ENCODE measurements at places on chromosomes 16 and 17.
A peak's percentile ranks its signal among the peaks of the same experiment; 100 is the strongest.

DNA sequence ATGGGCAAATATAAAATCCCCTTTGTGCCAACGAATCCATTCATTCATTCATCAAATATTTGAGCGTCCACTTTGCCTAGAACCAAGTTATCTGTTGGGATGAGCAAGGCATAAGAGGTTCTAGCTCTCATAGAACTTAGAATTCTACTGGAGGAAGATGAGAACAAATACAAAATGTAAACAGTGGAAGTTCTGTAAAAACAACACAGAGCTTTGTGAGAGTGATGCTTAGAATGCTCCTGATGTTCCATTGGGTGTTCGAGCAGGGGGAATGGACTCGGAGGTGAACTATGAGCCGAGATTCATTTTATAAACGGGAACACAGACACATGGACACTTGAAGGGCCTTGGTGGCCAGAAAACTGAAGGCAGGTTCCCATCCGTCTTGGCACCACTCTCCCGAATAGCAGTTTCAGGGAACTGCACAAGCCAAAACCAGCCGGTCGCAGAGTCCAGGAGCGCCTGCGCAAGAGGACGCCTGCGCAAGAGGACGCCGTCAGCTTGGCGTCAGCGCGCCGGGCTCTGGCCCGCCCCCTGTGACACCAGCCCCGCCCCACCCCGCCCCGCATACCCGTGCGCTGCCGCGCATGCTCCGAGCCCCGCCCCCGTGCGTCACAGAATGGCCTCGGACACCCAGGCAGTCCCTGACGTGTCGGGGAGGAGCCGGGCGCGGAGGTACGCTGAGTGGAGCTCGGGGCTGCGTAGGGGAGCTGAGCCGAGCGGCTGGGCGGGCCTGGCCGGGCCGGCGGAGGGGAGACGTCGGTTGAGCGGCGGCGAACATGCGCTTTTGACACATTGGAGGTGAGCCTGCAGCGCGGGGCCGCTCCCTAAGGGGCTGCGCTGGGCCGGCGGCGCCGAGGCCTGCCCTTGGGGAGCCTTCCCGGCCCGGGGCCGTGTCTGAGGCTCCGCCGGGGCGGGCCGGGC lies at the start of gene NDEL1:
TSS of gene NDEL1 (plus strand) at position 640 of the 924 bp plus-strand sequence. CDS start 8,388 bp downstream, outside the sequence.
- DNase-seq: peak; percentile 97

DNA sequence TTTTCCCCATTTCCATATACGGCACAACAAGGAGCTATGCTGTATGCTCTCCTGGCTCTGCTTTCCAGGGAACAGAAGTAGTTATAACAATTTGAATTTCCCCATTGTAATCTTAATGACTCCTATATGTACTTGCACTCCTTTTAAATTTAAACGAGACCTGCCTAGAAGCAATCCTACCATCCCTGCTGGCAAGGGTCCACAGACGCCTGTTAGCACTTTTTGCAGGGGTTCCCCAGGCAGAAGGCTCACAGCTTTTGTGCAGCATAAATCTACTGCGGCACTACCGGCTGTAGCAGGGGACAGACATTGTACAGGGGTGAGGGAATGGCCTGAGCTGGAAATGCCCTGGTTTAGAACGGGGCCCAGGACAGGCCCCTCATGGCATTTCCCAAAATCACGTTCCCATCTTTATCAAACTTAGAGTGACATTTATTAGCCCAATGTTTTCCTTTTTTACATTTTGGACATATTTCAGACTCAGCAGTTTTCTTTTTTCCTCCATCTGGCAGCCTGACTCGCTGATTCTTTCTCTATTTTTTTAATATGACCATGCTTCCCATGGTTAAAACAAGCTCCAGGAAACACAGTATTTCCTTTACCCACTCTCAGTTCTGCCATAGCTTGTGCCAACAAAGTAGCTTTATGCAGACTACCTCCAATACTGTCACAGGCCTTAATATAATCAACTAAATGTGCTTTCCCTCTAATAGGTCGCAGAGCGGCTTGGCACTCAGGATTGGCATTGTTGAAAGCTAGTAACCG lies 35.4 kb upstream of the USP22 start:
- no peak for DNase-seq

GRCh38 chr16:67445913-67446907 lies 15.3 kb downstream of the HSD11B2 start:
- no peak for DNase-seq

DNA sequence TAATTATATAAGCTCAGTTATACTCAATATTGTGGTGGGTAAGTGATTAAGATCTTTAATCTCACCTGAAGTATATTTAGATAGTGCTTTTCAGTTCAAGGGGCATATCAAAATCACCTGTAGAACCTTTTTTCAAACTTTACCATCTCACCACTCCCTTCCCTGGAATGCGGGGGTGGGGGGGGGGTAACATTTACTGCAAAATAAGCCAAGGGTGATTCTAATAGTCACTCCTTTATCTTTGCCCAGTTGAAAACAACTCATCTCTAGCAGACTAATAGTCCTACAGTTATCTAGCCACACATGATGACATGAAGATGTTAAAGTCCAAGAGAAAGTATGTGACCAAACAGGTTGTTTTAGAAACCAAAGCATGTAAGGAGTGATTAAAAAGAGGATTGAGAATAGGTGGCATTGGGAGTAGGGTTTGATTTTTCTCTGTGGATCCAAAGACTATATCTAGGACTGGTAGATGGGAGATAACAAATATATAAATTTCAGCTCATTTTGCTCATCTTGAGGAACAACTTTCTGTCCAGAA lies 21.5 kb downstream of the LPCAT2 start:
- DNase-seq: no peak

Data from stimulated activated CD4-positive, alpha-beta T cell treated with anti-CD3 and anti-CD28 coated beads, Interleukin-1b, Interleukin-23, amount 100 ng/mL, for 1 hour (primary cell).